Pancreas (tissue), 10 donors: ENCODE measurements at places on chromosomes 4 and X. TPM values are rescaled to one million over a fixed set of nuclear protein-coding genes. Genes with fewer than 3 reads are reported as not detected.

TRIM60 gene
- total RNA-seq, result not detected

CFAP299 gene
- total RNA-seq, result not detected

TMPRSS11A gene
- total RNA-seq, result not detected

ADH6 gene
- 0.09 TPM for total RNA-seq

SPON2 gene
- 14.3 TPM for total RNA-seq

SPANXA1 gene
- not detected for total RNA-seq

DNA sequence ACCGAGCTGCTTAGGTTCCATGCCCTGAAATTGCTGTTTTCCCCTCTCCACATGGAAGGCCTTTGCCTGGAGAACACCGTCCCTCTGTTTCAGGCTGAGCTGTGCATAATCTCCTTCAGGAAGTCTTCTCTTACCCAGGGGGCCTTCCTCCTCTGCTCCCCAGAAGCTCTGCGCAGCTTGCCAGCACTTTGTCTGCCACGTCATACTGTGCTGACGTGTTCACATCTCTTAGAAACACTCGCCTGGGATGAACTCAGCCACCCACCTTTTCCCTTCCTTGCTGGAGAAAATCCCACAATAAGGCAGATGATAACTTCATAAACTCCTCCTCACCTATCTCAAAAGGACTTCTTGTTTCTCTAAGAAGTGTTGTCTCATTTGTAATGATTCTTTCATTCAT lies 110.7 kb downstream of the ARHGAP10 start:
- H3K36me3 ChIP-seq, result no peaks in the 10 kb centered on the region
- no peak for DNase-seq
- no peaks in the 10 kb centered on the region for H3K27me3 ChIP-seq
- no peaks in the 10 kb centered on the region for H3K4me1 ChIP-seq
- H3K27ac ChIP-seq, result no peak overlapping the region

GRCh38 chrX:87805829-87806490 lies 288.4 kb downstream of the KLHL4 start:
- DNase-seq, result no peak
- H3K36me3 ChIP-seq, result no peaks in the 10 kb centered on the region
- H3K4me3 ChIP-seq, result no peak overlapping the region
- H3K27ac ChIP-seq, result no peak overlapping the region

GRCh38 chr4:17761062-17761461 lies 20.4 kb downstream of the FAM184B start:
- no peak overlapping the region for H3K4me3 ChIP-seq
- no peaks in the 10 kb centered on the region for H3K27me3 ChIP-seq
- no peaks in the 10 kb centered on the region for H3K4me1 ChIP-seq
- no peak overlapping the region for H3K27ac ChIP-seq
- no peak for DNase-seq

DNA sequence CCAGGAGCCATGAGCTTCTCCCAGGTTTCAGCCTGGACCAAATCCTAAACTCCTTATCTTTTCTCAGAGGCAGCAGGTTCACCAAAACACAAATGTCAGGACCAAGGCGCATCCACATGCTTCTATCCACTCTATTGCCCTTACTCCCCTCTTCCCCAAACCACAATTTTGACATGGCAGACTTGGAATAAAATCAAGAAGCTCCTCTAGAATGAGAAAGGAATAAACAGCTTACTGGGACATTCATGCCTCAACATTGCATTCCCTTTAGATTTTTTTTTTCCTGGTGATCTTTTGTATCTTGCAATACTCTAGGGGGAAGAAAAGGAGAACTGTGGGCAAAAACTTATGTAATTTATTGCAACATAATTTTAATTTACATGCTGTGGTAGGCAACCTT lies 119.1 kb downstream of the TSPAN5 start:
- no peaks in the 10 kb centered on the region for H3K36me3 ChIP-seq
- no peak for DNase-seq
- no peak overlapping the region for H3K4me3 ChIP-seq
- H3K27me3 ChIP-seq, result no peaks in the 10 kb centered on the region
- H3K27ac ChIP-seq, result no peak overlapping the region
- no peaks in the 10 kb centered on the region for H3K4me1 ChIP-seq

- H3K4me3 ChIP-seq, result no peak overlapping the region
- H3K4me1 ChIP-seq, result no peaks in the 10 kb centered on the region
- no peaks in the 10 kb centered on the region for H3K27me3 ChIP-seq
- H3K36me3 ChIP-seq, result no peaks in the 10 kb centered on the region
These were observed 19.8 kb upstream of the STOX2 start for GRCh38 chr4:183885205-183885720.

GRCh38 chr4:96786306-96786705 lies 946.4 kb downstream of the PDHA2 start:
- no peak overlapping the region for H3K27ac ChIP-seq
- H3K4me3 ChIP-seq, result no peak overlapping the region
- no peaks in the 10 kb centered on the region for H3K27me3 ChIP-seq
- DNase-seq, result no peak
- H3K36me3 ChIP-seq, result no peaks in the 10 kb centered on the region

GRCh38 chr4:69849297-69849696 lies 10.6 kb downstream of the SULT1E1 start:
- no peak overlapping the region for H3K4me3 ChIP-seq
- no peaks in the 10 kb centered on the region for H3K4me1 ChIP-seq
- H3K27ac ChIP-seq, result no peak overlapping the region

GRCh38 chr4:42460043-42460442 lies 62.8 kb downstream of the SHISA3 start:
- no peaks in the 10 kb centered on the region for H3K36me3 ChIP-seq
- peak overlapping the region; percentile 17 for H3K27ac ChIP-seq
- peak; percentile 41 for DNase-seq
- no peak overlapping the region for H3K4me3 ChIP-seq

GRCh38 chrX:48035891-48036290 lies 29.1 kb downstream of the SPACA5 start:
- H3K36me3 ChIP-seq, result no peaks in the 10 kb centered on the region
- no peaks in the 10 kb centered on the region for H3K4me1 ChIP-seq
- H3K27ac ChIP-seq, result no peak overlapping the region

- H3K4me3 ChIP-seq, result no peak overlapping the region
- H3K36me3 ChIP-seq, result no peaks in the 10 kb centered on the region
- H3K4me1 ChIP-seq, result no peaks in the 10 kb centered on the region
- DNase-seq, result no peak
- H3K27me3 ChIP-seq, result no peaks in the 10 kb centered on the region
These were observed 118.0 kb upstream of the RPL34 start for GRCh38 chr4:108502356-108502755.

- no peak for DNase-seq
- no peaks in the 10 kb centered on the region for H3K27me3 ChIP-seq
- no peaks in the 10 kb centered on the region for H3K4me1 ChIP-seq
- H3K27ac ChIP-seq, result no peak overlapping the region
These were observed 148.0 kb upstream of the F9 start for GRCh38 chrX:139382529-139382928.

- H3K27me3 ChIP-seq, result no peaks in the 10 kb centered on the region
- no peaks in the 10 kb centered on the region for H3K36me3 ChIP-seq
- no peak overlapping the region for H3K27ac ChIP-seq
- no peaks in the 10 kb centered on the region for H3K4me1 ChIP-seq
- no peak overlapping the region for H3K4me3 ChIP-seq
These were observed 41.5 kb upstream of the HPRT1 start for GRCh38 chrX:134418317-134419113.

- no peak for DNase-seq
- H3K27ac ChIP-seq, result no peak overlapping the region
- no peaks in the 10 kb centered on the region for H3K36me3 ChIP-seq
- H3K27me3 ChIP-seq, result no peaks in the 10 kb centered on the region
These were observed 28.6 kb downstream of the SLC16A2 start for GRCh38 chrX:74449937-74450330.

DNA sequence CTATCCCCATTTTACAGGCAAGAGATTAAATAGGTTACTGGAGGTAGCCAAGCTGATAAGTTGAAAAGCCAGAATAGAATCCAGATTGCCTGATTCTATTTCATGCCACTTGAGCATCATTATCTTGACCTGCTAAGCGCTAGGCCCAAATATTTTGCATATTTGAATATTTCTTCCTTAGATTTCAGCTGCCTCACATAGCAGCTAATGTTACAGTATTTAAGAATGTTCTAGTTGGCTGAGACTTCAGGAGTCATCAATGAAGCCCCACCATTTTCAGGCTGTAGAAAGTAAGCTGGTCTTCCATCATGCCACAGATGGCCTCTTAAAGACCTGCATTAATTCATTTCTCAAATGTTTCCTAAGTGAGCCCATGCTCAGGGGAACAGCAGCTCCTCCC lies 121.4 kb downstream of the SHROOM3 start:
- no peaks in the 10 kb centered on the region for H3K36me3 ChIP-seq
- no peak for DNase-seq
- no peak overlapping the region for H3K4me3 ChIP-seq
- H3K4me1 ChIP-seq, result no peaks in the 10 kb centered on the region
